Vagina (tissue), 2 donors: ENCODE measurements at places on chromosomes 2 and 18. TPM values are rescaled to one million over a fixed set of nuclear protein-coding genes. Genes with fewer than 3 reads are reported as not detected.

CCDC85A gene
- total RNA-seq: 4.7 TPM

C1GALT1C1L gene
- total RNA-seq: 1.2 TPM

EIPR1 gene
- 39.8 TPM for total RNA-seq

DUSP2 gene
- 14.0 TPM for total RNA-seq

PFN4 gene
- not detected for total RNA-seq
